ENCODE measurements at places on chromosomes 12 and 14.

DNA sequence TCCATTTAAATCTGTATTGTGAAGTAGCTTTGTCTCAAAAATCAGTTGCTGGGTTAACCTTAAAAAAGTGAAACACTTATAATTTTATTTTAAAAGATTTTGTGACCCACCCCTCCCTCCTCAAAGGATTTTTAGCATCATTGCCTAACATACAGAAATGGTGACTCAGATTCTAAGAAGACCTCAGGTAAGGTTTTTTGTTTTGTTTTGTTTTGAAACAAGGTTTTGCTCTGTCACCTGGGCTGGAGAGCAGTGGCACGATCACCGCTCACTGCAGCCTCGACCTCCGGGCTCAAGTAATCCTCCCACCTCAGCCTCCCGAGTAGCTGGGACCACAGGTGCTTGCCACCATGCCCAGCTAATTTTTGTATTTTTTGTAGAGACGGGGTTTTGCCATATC, 74.2 kb downstream of the GNS start:
- no peak for DNase-seq

GRCh38 chr12:125129179-125129571, 63.9 kb downstream of the AACS start:
- no peak for DNase-seq

DNA sequence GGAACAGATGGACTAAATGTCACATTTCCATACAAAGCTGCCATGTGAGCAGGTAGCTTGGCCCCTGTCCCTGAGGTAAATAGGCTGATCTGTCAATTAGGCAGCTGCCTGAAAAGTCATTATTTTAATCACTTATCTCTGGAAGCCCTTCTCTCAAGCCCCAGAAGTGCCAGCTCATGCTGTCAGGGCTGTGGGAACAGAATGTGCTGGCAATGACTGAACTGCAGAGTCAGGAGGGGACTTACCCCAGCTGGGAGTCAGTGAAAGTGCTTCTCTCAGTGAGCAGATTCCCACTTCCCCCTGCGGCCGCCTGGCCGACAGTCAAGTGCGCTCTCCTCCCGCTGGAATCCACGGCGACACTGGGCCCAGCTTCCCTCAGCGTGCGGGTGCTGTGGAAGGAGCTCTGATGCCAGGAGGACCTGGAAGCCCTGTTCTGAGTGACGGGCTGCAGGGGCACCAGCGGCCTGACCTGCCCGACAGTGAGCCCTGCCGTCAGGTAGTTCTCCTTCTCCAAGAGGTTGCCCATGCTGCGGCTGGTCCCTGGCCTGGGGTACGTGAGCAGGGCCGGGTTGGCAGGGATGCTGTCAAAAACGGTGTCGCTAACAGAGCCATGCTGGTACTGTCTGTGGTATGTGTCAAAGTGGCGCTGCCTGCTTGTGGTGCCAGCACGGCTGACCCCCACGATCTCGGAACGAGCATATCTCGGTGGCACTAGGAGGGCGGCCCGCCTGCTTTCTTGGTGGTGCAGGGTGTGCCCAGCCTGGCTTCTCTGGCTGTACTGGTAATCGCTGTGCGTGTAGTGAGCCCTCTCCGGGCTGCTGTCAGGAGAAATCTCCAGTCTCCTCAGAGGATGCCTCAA, 18.7 kb downstream of the PKP2 start:
- no peak for DNase-seq

GRCh38 chr14:95432144-95433093, 84.0 kb downstream of the SYNE3 start:
- no peak for DNase-seq

GRCh38 chr12:11961686-11962085, 109.1 kb upstream of the BCL2L14 start:
- no peak for DNase-seq

- DNase-seq: no peak
Measured at GRCh38 chr12:25014961-25015360, 66.1 kb upstream of the BCAT1 start.

DNA sequence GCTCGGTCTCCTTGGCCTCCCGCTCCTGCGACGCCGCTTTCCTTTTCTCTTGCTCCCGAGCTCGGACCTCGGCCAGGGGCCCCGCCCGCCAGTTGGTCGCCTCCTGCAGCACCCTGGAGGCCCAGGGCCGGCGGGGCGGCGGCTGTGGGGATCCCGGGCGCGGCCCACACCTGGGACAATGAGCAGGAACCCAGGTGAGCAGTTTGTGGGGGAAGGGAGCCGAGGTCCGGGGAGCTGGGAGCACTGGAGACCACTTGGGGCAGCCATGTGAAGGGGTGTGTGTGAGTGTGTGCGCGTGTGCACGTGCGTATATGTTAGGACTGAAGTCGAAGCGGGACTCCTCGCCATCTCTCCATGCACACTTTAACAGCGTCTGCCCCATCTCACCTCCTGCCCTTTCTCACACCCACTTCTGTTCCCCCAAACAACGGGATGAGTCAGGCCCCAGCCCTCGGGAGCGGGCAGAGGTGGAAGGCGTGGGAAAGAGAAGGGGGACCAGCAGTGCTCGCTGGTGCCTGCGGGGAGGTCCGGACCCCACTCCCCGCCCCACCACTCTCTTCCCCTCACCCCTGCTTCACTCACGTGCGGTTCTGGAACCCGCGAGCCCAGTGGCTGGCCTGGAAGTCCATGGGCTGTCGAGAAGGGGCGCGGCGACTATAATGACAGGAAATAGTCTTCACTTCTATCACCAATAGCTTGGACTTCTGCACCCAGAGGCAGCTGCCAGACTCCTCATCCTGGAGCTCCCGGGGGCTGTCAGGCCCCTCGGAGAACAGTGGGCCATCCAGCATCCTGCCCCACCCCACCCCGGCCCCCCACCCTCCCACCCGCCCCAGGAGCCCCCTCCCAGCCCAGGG, 450 bp downstream of the DDN start:
- DNase-seq: no peak

DNA sequence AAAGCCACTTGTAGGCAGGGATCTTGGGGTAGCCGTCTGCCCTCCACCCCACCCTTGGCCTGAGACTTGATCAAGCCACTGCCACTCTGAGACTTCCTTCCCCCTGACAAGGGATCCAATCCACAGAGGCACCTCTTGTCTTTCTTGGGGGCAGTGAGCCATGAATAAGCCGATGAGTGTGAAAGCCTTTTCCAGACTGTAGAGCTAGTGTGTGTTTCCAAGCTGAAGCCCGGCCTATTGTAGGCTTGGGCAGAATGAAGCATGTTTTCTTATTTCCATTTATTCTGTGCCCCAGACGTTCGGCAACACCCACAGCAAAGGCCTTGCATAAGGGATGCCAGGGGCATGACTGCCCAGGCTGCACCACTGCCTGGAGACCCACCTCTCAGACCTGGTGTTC, 991.6 kb downstream of the BCL11B start:
- DNase-seq: no peak

DNA sequence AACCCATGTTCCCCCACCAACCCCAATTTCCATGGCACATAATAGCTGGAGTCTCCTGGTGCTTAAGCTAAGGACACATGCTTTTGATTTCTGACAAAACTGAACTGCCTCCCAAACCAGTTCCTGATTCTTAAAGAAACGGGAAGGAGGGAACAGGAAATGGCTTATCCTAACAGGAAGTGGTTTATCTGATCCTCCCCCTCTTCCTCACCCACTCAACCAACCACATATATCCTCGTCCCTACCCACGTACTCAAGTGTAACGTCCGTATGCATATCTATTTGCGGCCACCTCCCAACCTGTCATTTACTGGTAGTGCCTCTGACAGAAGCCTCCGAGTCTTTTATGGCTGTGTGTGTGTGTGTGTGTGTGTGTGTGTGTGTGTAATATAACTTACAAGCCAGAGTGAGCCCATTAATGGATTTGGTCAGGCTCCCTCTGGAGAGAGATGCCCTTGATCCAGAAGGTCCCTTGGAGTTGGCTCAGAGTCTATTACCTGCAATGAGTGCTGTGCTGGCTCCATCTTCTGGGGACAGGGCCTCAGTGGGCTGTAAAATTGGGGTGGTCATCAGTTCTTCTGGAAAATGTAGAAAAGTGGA, 7.7 kb downstream of the DAZAP2 start:
- no peak for DNase-seq

DNA sequence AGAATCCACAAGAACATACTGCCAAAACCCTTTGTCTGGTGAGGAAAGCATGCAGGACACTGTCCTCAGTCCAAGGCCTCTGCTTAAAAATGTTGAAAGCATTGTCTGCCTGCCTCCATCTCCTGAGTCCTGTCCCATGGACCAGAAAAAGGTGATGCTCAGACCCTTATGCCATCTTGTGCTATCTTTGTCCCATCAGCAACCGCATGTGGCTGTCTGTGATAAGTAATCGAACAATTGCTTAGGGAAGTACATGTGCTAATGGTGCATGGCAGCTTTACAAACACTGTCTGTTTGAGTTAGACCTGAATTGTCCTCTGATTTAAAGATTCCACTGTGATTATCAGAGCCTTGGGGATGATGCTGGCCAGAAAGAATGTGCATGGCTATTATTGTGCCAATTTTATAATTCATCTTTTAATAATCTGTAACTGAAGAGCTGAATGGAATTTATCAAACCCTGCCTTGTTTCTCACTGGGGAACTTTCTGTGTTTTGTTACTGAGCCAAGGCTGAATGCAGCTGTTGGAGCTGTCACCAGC, 177.5 kb downstream of the DACT1 start:
- no peak for DNase-seq

DNA sequence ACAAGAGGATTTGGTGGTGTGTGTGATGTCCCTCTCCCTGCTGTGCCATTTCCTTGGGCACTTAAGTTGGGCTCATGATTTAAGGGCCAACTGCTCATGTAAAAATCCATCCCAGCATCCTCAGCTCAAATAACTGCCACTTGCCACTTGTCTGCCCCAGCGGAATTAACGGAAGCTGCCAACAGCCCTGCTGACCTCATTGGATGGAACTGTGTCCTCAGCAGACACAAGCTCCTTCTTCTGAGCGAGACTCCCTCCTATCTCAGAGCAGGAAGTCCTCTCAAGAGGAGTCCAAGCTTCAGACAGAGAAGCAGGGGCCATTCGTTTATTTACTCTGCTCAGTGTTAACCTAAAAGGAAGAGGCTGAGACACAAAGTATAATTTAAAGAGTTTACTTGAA, 29.6 kb upstream of the PRMT8 start:
- DNase-seq: peak; percentile 22

DNA sequence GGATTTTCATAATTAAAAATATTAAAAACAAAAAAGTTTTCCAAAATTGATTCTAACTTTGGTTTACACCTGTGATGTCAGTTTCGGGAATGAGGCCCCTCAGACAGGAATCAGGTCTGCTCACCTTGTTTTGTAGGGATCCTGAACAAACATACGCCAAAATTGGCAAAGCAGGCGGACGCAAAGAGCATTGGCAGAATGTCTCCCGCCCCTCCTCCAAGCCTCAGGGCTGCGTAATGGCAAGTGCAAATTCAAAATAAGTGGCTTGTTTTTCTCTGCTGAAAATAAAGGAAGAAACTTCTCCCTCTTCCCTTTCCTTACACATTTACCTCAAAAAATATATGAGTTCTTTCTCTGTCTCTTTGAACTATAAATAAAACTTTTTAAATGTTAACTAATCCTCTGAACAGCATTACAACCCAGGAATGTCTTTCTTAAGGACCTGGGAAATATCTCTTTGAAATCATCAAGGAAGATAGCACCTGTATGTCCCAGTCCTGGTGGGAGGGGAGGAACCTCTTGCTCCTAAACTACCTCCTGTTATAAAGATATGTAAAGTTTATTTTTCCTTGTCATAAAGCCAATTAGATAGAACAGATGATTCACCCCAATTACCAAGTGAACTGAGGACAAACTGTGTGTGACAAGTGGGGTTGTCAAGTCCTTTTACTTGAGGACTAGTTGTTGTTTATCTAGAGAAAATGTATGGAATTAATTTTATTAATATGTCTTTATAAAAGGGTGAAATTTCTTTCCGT, 16.5 kb downstream of the OR6J1 start:
- DNase-seq: no peak

- no peak for DNase-seq
Measured at GRCh38 chr12:120425797-120426196, 12.1 kb upstream of the COX6A1 start.

- DNase-seq: no peak
Measured at GRCh38 chr14:94548999-94549985, 11.9 kb upstream of the SERPINA4 start.

GRCh38 chr12:118463677-118464076, 87.3 kb downstream of the SUDS3 start:
- DNase-seq: no peak

DNA sequence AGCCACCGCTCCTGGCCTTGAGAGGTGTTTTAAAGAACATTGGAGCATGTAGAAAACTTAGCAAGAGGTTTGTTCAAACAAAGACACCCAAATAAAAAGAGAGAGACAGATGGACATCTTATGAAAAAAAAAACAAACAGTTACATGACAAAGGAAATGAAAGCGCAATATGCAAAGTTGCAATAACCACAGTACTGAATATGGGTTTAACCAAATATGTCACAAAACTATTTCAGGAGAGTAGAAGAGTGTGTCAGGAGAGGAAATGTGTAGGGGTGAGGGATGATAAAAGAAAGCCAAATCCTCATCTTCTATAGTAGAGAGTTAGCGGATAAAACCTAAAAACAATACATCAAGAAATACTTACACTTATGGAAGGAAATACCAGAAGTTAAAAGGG, 98.4 kb downstream of the GTF2A1 start:
- DNase-seq: no peak

DNA sequence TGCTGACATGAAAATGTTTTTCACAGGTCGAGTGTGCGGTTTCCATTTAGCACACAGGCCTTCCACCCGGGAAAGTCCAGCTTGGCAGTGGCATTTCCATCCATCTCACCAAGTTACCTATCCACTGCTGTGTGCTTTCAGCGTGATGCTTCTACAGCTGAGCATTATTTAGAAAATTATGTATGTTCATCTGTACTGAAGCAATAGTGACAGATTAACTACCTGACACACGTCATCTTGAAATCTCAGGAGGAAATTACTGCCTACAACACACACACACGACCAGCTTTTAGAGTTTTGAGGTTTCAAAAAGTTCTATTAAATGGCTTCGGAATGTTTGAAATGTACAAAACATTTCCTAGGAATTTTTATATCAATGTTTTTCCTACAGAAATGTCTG, 39.4 kb downstream of the IFNG-AS1 start:
- no peak for DNase-seq

- no peak for DNase-seq
Measured at GRCh38 chr12:64256166-64256800, 34.2 kb upstream of the KICS2 start.

- DNase-seq: peak; percentile 27
Measured at GRCh38 chr12:34605955-34606748, 583.9 kb downstream of the ALG10 start.

GRCh38 chr12:118908811-118909210, 72.5 kb upstream of the SRRM4 start:
- no peak for DNase-seq

- no peak for DNase-seq
Measured at GRCh38 chr12:51812871-51813270, 35.6 kb downstream of the FIGNL2 start.

- DNase-seq: no peak
Measured at GRCh38 chr12:3342051-3342450, 149.0 kb upstream of the PRMT8 start.

- no peak for DNase-seq
Measured at GRCh38 chr12:80721326-80721725, 4.6 kb downstream of the MYF5 start.

DNA sequence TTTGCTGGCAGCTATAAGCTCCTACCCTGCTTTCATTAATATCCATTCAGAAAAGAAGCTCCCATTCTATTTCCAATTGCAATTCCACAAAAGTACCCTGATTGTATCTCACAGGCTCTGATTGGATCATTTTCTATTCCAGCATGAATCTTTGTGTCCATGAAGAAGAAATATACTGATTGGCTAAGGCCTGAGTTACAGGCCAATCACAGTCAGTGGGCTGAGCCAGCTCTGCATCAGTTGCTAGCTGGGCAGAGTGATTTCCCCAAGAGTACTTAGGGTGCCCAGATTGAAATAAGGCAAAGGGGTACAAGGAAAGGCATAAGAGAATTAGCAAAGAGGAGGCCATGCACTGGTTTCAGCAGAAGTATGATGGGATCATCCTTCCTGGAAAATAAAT, 14.4 kb downstream of the ART4 start:
- no peak for DNase-seq
